Activated naive CD4-positive, alpha-beta T cell treated with anti-CD3 and anti-CD28 coated beads, Interleukin-2, amount 50 U/mL, for 16 hours (primary cell): ENCODE measurements at places on chromosomes 16 and 17.

GRCh38 chr16:46973996-46974324 is 486 bp upstream of the DNAJA2 start:
- DNase-seq, result no peak

DNA sequence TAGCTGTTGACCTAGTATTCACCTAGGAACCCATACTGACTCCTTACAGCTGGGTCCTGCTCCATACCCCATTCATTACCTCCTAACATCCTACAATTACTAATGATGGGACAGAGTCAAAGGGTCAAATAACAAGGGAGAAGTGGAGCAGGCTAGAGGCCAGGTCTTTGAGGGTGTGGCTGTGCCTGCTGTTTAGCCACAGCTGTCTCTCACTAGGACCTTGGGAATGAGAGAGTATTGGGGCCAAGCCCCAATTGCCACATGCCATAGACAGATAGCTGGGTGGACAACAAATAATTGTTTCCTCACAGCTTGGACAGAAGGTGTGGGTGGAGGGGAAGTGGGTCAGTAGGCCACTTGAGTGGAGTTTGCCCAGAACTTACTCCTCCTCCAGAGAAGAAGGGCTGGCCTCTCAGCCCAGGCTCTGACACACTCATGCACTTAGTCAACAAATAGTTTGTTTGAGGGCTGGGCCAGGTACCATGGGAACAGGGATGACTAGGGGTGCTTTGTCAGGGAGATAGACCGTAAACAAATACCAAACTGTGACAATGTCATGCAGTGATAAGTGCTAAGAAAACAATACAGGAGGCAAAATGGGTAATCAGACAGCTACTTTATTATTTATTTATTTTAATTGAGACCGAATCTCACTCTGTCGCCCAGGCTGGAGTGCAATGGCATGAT is 10.2 kb upstream of the CENPT start:
- DNase-seq, result no peak

GRCh38 chr16:81004646-81005353 is 1.9 kb downstream of the CMC2 start:
- DNase-seq, result no peak

DNA sequence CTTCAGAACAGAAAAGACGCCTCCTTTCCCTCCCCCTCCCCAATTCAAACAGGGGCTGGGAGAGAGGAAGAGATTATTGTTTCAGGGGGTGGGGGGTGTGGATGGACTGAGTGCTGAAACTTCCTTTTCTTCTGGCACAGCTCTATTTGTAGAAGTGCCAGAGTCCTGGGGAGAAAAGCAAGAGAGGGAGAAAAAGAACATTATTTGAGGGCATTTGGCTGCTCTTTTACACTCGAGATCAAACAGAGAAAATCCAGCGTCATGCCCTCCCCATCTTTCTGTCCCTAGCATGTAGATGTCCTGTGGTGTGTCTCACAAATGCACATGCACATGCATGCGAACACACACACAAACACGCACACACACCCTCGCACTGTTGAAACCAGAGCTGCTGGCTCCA is 13.0 kb downstream of the ARL4D start:
- no peak for DNase-seq

DNA sequence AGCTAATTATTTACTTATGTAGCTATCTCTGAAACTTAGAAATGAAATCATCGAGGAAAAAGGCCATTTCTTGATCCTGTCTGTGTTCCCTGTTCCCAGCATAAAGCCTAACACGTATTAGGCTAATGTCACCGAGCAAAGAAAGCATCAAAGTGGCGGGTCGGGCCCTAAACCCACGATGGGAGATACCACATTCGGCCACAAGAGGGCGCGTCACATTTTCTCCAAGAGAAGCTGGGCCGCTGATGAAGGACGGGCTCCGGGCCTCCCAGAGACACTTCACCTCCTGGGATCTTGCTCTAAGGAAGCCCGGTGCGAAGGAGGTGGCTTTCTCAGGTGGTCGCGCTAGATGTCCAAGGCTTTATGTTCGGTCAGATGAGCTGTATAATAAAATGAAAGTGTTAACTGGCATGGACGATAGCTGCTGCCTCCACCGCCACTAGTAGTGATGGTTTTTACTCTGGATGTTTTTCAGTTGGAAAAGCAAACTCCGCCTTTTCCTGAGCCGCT is 853 bp upstream of the PDK2 start:
- DNase-seq, result peak; percentile 91

- DNase-seq, result no peak
These were observed 44.4 kb downstream of the SLC6A4 start for GRCh38 chr17:30191072-30191471.

DNA sequence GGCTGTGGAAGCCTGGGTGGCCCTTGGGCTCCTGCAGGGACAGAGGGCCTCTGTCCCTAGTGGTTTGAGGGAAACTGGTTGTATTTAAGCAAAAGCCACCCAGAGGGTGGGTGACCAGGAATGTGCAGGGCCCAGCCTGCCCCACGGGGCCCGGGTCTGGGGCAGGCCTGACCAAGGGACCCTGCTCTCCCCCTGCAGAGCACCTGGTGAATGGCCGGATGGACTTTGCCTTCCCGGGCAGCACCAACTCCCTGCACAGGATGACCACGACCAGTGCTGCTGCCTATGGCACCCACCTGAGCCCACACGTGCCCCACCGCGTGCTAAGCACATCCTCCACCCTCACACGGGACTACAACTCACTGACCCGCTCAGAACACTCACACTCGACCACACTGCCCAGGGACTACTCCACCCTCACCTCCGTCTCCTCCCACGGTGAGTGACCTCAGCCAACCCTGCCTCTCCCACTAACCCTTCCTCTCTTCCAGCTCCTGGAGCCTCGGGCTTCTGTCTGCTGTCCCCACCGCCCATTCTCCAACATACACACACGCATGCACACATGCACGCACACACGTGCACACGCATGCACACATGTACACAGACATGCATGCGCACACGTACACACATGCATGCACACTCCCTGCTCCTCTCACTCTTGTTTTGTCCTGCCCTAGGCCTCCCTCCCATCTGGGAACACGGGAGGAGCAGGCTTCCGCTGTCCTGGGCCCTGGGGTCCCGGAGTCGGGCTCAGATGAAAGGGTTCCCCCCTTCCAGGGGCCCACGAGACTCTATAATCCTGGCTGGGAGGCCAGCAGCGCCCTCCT is 10.4 kb downstream of the GALK1 start:
- no peak for DNase-seq

- no peak for DNase-seq
These were observed 15.4 kb downstream of the DNAAF8 start for GRCh38 chr16:4749700-4750257.

DNA sequence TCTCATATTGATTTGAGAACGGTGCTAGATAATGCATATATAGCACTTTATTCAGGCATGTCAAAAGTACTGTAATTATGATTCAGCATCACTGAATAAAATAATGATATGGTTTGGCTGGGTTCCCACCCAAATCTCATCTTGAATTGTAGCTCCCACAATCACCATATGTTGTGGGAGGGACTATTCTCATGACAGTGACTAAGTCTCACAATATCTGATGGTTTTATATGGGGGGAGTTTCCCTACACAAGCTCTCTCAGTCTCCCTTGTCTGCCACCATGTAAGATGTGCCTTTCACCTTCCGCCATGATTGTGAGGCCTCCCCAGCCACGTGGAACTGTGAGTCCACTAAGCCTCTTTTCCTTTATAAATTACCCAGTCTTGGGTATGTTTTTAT is 25.6 kb upstream of the LONP2 start:
- no peak for DNase-seq

DNA sequence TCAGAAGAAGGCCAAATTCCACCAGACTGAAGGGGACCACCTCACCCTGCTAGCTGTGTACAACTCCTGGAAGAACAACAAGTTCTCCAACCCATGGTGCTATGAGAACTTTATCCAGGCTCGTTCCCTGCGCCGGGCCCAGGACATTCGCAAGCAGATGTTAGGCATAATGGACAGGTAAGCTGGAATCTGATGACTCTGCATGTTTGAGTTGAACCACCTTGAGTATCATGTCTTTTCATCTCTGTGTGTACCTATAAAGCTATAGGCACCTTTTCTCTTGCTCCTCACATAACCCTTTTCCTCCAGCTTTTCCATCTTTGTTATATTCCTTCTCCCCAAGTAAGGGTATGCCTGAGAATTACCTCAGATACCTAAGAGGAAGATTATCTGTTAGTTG is 24.8 kb downstream of the ETV4 start:
- DNase-seq, result no peak

DNA sequence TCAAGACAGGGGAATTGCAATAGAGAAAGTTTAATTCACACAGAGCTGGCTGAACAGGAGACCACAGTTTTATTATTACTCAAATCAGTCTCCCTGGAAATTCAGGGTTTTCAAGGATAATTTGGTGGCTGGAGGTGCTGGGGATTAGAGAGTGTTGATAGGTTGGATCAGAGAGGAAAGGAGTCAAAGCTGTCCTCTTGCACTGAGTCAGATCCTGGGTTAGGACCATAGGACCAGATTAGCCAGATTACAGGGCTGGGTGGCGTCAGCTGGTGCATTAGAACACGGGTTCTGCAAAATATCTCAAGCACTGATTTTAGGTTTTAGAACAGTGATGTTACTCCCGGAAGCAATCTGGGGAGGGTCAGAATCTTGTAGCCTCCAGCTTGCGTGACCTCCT is 1.8 kb upstream of the NSMCE1 start:
- no peak for DNase-seq

DNA sequence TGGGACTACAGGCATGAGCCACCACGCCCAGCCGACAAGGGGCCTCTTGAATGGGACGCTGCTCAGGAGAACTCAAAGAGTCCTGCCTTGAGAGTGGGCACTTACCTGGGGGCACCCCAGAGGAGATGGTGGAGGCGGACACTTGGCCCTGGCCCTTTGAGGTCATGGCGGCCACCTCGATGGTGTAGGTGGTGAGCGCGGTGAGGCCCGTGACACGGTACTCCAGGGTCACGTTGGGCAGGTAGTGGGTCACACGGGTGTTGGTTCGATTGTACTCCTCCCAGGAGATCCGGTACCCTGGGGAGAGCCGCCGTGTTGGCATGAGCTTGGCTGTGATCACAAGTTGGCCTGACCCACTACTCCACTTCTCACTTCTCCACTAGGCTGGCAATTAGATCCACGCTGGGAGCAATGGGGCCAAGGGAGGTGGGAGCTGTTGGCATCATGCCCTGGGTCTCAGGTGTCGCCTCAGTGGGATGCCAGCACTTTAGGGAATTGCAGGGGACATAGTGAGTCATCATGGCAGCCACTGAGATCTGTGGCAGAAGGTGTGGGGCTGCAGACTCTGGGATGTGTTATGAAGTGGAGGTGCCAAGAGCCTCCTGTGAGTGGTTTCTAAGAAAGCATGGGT is 89.2 kb upstream of the CDC42EP4 start:
- DNase-seq, result no peak

DNA sequence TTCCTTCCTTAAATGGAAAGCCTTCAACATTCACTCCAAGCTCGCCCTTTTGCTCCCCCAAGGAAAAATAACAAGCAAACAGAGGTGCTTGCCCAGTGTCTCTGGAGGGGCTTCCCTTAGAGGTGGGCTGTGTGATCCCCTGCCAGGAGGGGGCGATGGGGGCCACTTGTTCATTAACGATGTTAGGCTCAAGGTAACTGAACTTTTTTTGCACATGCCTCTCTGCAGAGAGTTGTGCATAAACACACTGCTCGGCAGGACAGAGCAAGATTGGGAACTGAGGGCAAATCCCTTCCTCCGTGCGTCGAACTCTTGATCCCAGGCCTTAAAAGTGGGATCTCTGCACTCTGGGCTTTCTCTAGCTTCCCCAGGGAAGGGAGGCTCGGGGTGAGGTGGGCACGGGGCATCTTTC is 15.5 kb upstream of the NAGLU start:
- no peak for DNase-seq

DNA sequence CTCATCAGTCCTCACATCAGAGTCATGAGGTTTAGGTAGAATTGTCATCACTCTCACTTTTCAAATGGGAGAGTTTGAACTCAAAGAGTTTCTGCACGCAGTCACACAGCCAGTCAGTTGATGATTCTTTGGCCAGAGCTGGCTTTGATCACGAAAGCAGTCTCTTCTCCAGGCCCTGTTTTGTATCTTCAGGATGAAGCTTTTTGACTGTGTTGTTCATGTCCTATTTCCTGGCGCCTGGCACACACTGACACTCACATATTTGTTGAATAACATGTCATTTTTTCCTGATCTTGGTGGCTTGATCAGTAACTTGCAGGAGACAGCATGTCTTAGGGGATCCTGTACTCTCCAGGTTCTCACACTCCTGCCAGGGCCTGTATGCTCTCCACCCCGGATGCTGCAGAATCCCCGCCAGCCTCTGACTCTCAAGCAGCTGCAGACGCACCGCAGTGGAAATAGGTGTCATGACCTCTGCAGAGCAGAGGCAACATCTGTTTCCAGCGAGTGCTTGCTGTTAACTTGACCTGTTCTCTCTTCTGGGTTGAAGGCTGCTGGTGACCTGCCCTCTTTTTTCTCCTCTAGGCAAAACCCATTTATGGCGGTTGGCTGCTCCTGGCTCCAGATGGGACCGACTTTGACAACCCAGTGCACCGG is 33.0 kb downstream of the MPRIP start:
- no peak for DNase-seq

GRCh38 chr16:11094857-11095565 is 150.6 kb downstream of the CLEC16A start:
- peak; percentile 41 for DNase-seq

GRCh38 chr17:43219746-43220380 is 8.2 kb downstream of the TMEM106A start:
- DNase-seq, result no peak

DNA sequence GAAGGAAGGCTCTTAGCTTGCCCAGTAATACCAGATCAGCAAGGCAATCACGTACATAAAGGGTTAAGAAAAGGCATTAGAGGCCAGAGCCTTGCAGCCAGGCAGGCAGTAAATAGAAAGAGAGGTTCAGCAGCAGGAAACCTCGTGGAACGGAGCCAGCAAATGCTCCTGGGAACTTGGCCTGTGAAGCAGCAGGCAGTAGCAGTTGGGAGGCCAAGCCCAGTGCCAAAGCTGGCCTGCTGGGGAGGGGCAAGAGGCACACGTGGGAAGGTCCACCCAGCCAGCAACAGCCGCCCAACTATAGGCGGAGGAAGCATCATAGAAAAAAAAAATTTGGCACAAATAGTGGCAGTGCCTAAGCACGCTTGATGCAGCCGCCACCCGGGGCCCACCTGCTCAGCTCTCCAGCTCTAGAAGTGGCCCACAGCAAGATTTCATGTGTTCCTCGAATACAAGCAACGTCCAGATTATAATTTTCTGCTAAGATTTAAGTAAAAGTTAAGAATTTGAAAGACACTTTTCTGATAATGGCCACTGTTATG is 2339.5 kb downstream of the TP53TG3F start:
- no peak for DNase-seq

- DNase-seq, result no peak
These were observed 68.8 kb downstream of the LYRM1 start for GRCh38 chr16:20969386-20969785.

DNA sequence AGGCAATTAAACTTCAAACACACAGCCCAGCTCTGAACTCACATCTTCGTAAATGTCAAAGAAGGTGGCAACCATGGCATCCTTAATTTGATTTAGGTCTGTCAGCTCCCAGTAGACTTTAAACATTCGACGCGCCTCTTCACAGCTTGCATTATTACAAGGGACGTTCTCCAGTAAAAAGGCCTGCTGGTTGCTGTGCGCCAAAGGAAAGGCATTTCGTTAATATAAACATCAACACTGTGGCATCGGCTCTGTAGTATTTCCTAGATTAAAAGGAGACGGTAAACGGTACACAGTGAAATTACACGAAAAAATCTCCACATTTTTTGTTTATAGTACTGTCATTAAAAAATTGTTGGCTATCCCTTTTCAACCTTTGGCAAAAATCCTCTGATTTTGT is 116.8 kb upstream of the NETO2 start:
- DNase-seq, result no peak
